ENCODE measurements at places on chromosomes 13 and 19. TPM values are rescaled to one million over a fixed set of nuclear protein-coding genes. Genes with fewer than 3 reads are reported as not detected.

GRCh38 chr13:37648609-37649008 lies 50.0 kb upstream of the POSTN start:
- H3K36me3 ChIP-seq: no peaks in the 10 kb centered on the region
- H3K4me3 ChIP-seq: no peak overlapping the region
- peaks cover 46% of the 10 kb centered on the region for H3K4me1 ChIP-seq
- no peaks in the 10 kb centered on the region for H3K27me3 ChIP-seq

- H3K36me3 ChIP-seq: no peaks in the 10 kb centered on the region
- no peak for DNase-seq
- peaks cover 17% of the 10 kb centered on the region for H3K4me1 ChIP-seq
Measured at GRCh38 chr13:23898101-23898500, 799 bp upstream of the C1QTNF9B start.

- no peaks in the 10 kb centered on the region for H3K27me3 ChIP-seq
- H3K27ac ChIP-seq: no peak overlapping the region
- no peak overlapping the region for H3K4me3 ChIP-seq
Measured at GRCh38 chr13:54879036-54879435, 1850.4 kb downstream of the OLFM4 start.

DNA sequence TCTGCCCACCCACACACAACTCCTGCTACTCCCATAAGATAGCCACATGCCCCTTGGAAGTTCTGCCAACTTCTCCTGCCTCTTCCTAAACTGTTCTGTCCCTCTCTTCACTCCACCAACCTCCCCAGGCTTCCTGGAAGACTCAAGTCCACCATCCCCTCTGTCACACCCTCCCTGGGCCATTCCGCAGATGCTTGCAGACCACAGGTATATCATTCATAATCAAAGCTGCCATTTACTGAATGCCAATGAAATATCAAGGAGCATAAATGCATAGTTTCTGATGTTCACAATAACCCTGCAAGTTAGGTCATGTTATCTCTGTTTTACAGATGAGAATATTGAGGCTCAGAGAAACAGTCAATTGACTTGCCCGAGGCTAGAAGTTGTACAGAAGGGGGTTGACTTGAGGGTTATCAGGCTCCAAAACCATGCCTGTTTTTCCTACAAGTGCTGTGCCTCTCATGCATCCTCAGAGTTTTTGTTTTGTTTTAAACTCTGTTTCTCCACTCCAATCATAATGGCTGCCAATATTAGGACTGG lies 135.6 kb downstream of the SLC7A1 start:
- H3K4me1 ChIP-seq: peaks cover 10% of the 10 kb centered on the region
- no peak overlapping the region for H3K27ac ChIP-seq
- DNase-seq: no peak
- H3K27me3 ChIP-seq: peaks cover 32% of the 10 kb centered on the region
- H3K36me3 ChIP-seq: no peaks in the 10 kb centered on the region

DNA sequence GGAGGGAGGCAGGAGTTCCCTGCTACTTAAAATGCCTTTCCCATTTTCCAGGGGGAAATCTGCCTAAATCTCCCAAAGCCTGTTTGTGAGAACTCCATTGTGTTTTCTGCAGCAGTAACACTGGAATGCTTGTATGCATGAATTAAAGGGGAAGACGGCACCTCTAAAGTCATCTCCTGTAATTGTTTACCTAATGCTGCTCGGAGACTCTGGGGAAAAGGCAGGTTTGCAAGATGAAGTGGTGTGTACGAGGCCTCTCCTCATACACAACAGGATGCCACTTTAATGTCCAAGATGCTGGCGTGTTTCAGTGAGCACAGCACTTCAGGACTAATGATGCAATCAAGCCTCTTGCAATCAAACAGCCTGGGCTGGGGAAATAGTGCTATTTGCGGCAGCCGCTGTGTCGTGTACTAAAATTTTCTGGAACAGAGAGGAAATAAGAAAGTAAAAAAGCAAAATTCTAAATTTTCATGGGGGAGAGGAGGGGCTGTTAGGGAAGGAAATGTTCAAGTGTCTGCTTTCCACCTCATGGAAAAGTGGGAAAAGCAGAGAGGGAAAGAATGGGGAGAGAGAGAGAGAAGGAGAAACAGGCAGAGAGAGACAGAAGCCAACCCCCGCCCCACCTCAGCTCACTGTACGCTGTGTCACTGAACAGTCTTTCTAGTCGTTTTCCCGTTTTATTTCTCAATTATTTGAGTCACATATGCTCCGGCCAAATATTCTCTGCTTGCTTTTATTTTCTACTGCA lies 32.9 kb downstream of the TSHZ3 start:
- no peaks in the 10 kb centered on the region for H3K36me3 ChIP-seq
- no peak for DNase-seq
- H3K27me3 ChIP-seq: no peaks in the 10 kb centered on the region

Gene GFY
- total RNA-seq: not detected

GRCh38 chr13:80030491-80030890 lies 310.4 kb downstream of the SPRY2 start:
- DNase-seq: peak; percentile 88
- H3K27me3 ChIP-seq: no peaks in the 10 kb centered on the region
- no peak overlapping the region for H3K4me3 ChIP-seq
- H3K36me3 ChIP-seq: no peaks in the 10 kb centered on the region
- peaks cover 23% of the 10 kb centered on the region for H3K4me1 ChIP-seq

GRCh38 chr13:75151081-75151643 lies 330.8 kb downstream of the TBC1D4 start:
- H3K4me3 ChIP-seq: no peak overlapping the region
- H3K27ac ChIP-seq: no peak overlapping the region
- no peak for DNase-seq
- H3K4me1 ChIP-seq: no peaks in the 10 kb centered on the region
- no peaks in the 10 kb centered on the region for H3K36me3 ChIP-seq
- no peaks in the 10 kb centered on the region for H3K27me3 ChIP-seq

- no peaks in the 10 kb centered on the region for H3K4me1 ChIP-seq
- no peak overlapping the region for H3K27ac ChIP-seq
- no peak overlapping the region for H3K4me3 ChIP-seq
- DNase-seq: no peak
- peaks cover 14% of the 10 kb centered on the region for H3K36me3 ChIP-seq
- no peaks in the 10 kb centered on the region for H3K27me3 ChIP-seq
Measured at GRCh38 chr19:23800868-23801267, 42.2 kb upstream of the ZNF681 start.

- no peak for DNase-seq
- H3K27me3 ChIP-seq: no peaks in the 10 kb centered on the region
- H3K36me3 ChIP-seq: no peaks in the 10 kb centered on the region
- H3K4me3 ChIP-seq: no peak overlapping the region
Measured at GRCh38 chr13:76874479-76874878, 11.7 kb downstream of the KCTD12 start.

- H3K27me3 ChIP-seq: peaks cover 45% of the 10 kb centered on the region
- DNase-seq: no peak
- H3K4me1 ChIP-seq: no peaks in the 10 kb centered on the region
- H3K27ac ChIP-seq: no peak overlapping the region
- H3K4me3 ChIP-seq: no peak overlapping the region
- no peaks in the 10 kb centered on the region for H3K36me3 ChIP-seq
Measured at GRCh38 chr13:37923236-37923635, 53.7 kb upstream of the TRPC4 start.

DNA sequence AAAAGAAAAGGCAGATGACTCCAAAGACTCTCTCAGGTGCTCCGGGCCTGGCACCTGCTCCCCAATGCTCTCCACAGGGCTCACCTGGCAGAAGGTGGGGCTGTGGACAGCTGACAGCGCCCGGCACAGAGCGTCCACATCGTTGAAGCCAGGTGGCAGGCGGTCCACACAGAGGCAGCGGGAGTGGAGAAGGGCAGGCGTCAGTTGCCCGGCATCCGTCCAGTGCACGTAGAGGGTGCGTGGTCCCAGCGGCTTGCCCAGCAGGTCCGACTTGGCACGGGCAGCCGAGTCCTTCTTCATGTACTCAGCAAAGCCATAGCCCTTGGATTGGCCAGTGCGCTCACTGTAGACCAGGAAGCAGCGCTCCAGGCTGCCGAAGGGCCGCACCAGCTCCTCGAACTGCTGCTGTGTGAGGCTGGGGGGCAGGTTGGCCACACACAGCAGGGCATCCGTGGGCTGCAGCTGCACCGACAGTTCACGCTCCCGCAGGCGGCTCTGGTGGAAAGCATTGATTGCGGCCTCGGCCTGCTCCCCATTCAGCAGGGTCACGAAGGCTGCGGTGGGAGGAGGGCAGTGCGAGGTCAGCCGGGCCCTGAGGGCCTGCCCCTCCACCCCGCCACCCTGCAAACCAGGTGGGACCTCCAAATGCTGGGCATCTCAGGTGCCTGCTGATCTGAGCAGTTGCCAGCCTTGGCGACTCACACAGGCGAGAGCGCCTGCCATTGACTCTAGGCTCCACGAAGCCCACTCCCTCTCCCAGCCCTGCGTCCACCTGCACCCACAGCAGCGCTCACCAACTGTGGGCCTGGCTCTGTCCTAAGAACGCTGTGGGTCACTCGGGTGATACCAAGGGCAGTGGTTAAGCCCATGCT lies 4.5 kb downstream of the RAVER1 start:
- no peak overlapping the region for H3K4me3 ChIP-seq
- peaks cover 11% of the 10 kb centered on the region for H3K4me1 ChIP-seq
- H3K27ac ChIP-seq: no peak overlapping the region
- no peaks in the 10 kb centered on the region for H3K27me3 ChIP-seq

Gene ENOX1
- total RNA-seq: 0.95 TPM

DNA sequence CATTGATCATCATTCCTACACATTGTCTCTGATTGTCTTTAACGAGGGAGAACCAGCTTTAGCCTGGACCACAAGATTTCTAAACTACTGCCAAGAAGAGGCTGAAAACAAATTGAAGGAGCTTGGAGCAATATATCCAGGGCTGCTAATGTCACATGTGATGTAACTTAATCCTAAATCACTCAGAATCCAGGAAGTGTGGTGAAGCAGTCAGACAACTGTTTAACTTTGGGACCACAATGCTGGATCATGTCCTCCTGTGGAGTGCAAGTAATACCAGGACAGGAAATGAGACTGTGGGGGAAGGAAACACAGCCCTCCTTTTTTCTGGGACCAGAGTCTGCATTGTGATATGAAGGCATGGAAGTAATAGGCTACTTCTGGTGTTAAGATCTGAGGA lies 430.2 kb downstream of the KCTD12 start:
- H3K4me3 ChIP-seq: no peak overlapping the region
- H3K27ac ChIP-seq: no peak overlapping the region
- H3K36me3 ChIP-seq: no peaks in the 10 kb centered on the region
- H3K27me3 ChIP-seq: no peaks in the 10 kb centered on the region

Gene ATP1A3
- total RNA-seq: 8.3 TPM

GRCh38 chr19:13225973-13226865 lies 76.0 kb downstream of the IER2 start:
- H3K4me3 ChIP-seq: no peak overlapping the region
- H3K4me1 ChIP-seq: 0 out of 2 replicates have a peak, but pooled peaks cover under 1% of the 10 kb centered on the region
- H3K27ac ChIP-seq: no peak overlapping the region
- peaks cover 7% of the 10 kb centered on the region for H3K27me3 ChIP-seq

Gene KIR2DL4
- not detected for total RNA-seq

DNA sequence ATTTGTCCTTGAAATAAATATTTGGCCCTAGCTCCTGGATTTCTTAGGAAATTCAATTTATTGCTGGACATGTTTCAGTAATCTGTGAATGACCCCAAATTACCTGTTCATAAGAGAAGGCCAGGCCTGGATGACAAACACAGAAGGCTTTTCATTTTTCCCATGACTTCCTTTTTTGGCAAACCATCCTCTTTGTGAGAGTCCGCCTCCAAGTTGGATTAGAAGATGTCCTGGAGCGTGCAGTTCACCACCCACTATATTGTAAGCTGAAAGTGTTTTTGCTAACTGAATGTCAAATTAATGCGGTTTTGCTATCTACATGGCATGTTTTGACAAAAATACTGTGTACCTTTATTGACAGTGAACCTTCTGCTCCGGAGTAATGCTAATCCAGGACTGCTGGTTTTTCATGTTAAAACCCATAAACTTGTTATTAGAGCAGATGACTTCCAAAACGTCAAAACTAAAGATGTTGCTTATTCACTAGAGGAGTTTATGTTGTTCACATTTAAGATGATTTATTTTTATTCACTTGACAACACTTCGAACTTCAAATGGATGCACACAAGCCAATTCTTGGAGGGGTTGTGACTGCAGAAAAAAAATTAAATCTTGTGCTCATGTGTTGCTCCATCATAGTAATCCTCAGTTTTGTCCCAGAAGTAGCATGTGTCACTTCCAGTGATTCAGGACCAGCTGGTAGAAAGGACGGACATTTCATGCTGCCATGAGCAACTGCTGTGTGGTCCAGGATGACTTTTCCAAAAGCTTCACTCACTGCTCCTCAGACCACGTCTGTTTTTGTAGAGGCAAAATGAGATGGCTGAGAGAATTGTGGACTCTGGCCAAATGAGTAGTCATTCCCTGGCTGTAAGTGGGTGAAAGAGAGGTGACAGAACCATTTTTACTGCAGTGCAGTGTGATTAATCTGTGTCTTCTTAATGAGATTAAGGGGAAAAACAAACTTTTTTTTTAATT lies 71.0 kb downstream of the ITGBL1 start:
- DNase-seq: peak; percentile 67
- H3K4me1 ChIP-seq: peaks cover 36% of the 10 kb centered on the region
- no peaks in the 10 kb centered on the region for H3K36me3 ChIP-seq
- H3K27me3 ChIP-seq: no peaks in the 10 kb centered on the region
- H3K4me3 ChIP-seq: no peak overlapping the region

- no peak for DNase-seq
- no peaks in the 10 kb centered on the region for H3K27me3 ChIP-seq
- no peak overlapping the region for H3K4me3 ChIP-seq
- H3K36me3 ChIP-seq: 0 out of 2 replicates have a peak, but pooled peaks cover 3% of the 10 kb centered on the region
- H3K27ac ChIP-seq: no peak overlapping the region
Measured at GRCh38 chr13:21039097-21039800, 22.1 kb downstream of the LATS2 start.

DNA sequence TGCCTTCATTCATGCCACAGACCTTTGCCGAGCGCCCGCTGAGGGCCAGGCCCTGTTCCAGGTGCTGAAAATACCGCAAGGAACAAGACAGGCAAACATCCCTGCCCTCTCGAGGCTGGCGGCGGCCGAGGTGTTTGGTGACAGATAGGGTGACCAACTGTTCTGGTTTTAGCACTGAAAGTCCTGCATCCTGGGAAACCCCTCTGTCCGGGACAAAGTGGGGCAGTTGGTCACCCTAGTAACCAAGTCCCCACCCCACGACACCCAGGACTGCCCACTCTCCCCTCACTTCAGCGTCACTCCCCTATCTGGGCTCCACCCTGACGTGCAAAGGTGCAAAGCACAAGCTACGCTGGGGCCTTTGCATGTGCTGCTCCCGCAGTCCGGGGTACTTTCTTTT lies 17.3 kb downstream of the ZBTB7A start:
- H3K36me3 ChIP-seq: peaks cover 9% of the 10 kb centered on the region
- H3K4me1 ChIP-seq: peaks cover 25% of the 10 kb centered on the region
- no peak for DNase-seq
- H3K27me3 ChIP-seq: no peaks in the 10 kb centered on the region
- no peak overlapping the region for H3K4me3 ChIP-seq
- H3K27ac ChIP-seq: no peak overlapping the region

- H3K27ac ChIP-seq: no peak overlapping the region
- H3K4me1 ChIP-seq: no peaks in the 10 kb centered on the region
- no peaks in the 10 kb centered on the region for H3K27me3 ChIP-seq
Measured at GRCh38 chr13:74922963-74923362, 559.0 kb downstream of the TBC1D4 start.

- no peaks in the 10 kb centered on the region for H3K36me3 ChIP-seq
- no peaks in the 10 kb centered on the region for H3K27me3 ChIP-seq
- H3K4me3 ChIP-seq: no peak overlapping the region
- no peak overlapping the region for H3K27ac ChIP-seq
- no peaks in the 10 kb centered on the region for H3K4me1 ChIP-seq
- no peak for DNase-seq
Measured at GRCh38 chr13:37212826-37213225, 107.4 kb upstream of the CSNK1A1L start.

GRCh38 chr13:26713341-26713740 lies 47.2 kb downstream of the GPR12 start:
- H3K27me3 ChIP-seq: peaks cover 15% of the 10 kb centered on the region
- DNase-seq: no peak
- H3K36me3 ChIP-seq: no peaks in the 10 kb centered on the region
- no peak overlapping the region for H3K27ac ChIP-seq
- no peak overlapping the region for H3K4me3 ChIP-seq

Gene CYP4F2
- total RNA-seq: not detected

Gene GPR4
- total RNA-seq: 3.1 TPM

Gene ZNF227
- total RNA-seq: 8.7 TPM
